ENCODE measurements at places on chromosomes 1 and 21.

DNA sequence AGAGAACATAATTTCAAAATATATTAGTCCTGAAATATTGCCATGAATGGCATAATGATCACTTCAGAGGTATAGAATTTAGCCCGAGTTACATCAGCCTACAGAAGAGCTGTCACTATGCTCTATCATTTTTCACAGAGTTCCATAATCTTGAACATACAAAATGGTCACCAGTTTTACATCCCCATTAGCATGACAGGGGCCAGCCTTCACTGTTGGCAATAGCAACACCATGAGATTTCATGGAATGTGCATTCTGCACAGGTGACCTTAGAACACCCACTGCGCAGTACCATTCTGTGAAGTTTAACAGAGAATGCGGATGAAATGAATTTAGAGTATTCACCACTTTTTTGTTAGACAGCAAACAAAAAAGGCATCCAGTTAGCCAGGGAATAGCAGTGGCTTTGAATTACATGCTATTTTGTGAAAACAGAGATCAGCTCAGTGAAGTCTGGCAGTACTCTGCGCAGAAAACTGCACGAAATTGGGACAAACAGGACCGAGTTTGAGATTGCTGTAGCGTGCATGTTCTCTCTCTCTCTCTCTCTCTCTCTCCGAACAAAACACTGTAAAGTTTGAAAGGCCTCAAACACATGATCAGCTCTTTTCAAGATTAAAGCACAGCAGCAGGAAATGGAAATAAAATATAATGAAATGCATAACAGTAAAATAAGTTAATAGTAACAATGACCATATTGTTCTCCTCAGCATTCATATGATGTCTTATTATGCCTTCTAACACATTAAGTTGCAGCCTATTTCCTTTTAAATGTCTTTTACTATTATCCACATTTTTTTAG, 349.3 kb downstream of the USH2A start:
- DNase-seq = no peak

GRCh38 chr1:67722292-67722944, 37.4 kb downstream of the GADD45A start:
- no peak for DNase-seq

DNA sequence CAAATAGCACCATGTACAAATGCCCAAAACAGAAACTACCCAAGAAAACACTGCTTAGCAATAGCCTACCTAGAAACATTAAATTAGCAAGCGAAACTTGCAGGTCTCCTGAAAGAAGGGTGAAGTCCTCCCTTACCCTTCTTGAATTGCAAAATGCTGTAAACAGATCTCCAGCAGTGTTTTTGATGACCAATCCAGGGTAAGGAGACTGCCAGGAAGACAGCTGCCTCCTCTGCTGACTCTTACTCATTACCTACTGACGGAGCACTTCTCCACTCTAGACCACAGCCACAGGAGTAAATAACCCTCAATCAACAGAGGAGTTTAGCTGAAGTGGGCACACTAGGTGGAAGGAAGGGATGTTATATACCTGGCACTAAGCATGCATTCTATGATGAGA, 32.2 kb upstream of the GADD45A start:
- no peak for DNase-seq

- DNase-seq = no peak
Observed at GRCh38 chr1:29789221-29789909, 553.0 kb downstream of the PTPRU start.

DNA sequence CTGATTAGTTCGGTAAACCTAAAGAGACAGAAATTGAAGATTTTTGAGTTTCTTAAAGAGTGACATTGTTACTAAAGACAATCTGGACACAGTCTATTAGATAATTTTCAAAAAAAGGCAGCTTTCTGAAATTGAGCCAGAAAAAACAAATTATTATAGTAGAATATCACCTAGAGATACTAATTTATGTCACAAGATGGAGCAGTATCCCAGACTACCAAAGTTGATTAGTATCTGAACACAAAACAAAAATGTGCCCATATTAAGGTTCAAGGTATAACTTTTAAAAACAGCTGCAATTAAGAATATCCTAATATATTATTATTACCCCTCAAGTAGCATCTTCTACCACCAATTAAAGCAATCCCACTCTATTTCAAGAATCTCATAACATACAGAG, 40.5 kb upstream of the SYT2 start:
- DNase-seq = no peak

GRCh38 chr1:70864302-70864701, 183.3 kb downstream of the PTGER3 start:
- DNase-seq = no peak

All from cortex of kidney (tissue), 1 donor.